ENCODE measurements at places on chromosomes 5 and 9.

DNA sequence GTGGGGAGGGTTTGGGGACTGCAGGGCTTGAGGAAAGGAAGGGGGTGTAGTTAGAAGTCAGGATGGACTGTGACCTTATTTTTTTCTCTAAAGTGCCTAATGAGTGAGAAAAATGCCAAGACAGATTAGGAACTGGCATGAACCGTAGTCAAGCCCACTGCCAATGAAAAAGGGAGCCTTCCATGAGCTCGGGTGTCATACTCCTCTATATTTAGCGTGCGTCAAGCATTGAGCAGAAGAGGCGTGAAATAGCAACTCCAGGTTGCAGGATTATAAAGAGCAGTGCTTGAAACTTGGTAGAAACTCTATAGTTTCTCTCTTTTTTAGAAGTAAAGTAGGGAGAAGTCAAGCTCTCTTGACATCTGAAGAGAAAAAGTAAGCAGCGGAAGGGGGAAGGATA lies 1.8 kb downstream of the SGCD start:
- no peak for DNase-seq

- DNase-seq = no peak
Measured at GRCh38 chr9:77375956-77376532, 198.7 kb downstream of the VPS13A start.

DNA sequence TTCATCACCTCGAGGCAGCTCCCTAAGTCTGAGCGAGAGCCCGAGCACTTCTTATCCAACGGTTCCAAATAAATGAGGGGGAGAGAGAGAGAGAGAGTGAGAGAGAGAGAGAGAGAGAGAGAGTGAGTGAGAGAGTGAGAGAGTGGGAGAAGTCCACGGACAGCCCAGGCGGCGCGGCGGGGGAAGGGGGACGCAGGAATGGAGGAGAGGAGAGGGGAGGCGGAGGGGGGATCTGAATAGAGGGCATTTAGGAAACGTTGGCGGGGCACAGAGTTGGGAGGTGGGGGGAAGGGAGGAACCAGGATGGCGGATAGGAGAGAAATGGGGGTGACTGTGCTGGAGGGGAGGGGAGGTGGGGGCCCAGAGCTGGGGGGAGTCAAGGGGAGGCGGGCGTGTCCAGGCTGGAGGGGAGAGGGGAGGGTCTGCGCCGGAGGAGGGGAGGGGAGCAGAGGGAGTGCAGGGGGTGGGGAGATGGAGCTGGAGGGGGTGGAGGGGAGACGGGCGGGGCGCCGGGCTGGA lies 398 bp upstream of the BASP1 start:
- peak; percentile 10 for DNase-seq

DNA sequence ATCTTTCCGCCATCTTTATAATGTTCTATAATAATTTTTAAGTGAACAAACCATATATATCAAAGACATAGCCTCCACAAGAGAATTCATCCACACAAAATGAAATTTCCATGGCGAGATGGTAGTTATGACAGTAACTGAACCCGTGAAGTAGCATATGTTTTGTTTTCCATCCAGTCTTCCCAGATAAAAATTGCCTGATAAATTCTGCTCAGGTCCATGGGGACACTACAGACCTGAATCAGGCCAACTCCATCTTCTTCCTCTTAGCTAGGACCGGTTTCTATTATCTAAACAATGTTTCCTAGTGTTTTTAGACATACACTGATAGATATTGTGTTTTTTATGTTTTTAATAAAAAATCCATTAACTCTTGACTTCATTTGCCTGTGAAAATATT lies 235.7 kb downstream of the PLK2 start:
- no peak for DNase-seq

DNA sequence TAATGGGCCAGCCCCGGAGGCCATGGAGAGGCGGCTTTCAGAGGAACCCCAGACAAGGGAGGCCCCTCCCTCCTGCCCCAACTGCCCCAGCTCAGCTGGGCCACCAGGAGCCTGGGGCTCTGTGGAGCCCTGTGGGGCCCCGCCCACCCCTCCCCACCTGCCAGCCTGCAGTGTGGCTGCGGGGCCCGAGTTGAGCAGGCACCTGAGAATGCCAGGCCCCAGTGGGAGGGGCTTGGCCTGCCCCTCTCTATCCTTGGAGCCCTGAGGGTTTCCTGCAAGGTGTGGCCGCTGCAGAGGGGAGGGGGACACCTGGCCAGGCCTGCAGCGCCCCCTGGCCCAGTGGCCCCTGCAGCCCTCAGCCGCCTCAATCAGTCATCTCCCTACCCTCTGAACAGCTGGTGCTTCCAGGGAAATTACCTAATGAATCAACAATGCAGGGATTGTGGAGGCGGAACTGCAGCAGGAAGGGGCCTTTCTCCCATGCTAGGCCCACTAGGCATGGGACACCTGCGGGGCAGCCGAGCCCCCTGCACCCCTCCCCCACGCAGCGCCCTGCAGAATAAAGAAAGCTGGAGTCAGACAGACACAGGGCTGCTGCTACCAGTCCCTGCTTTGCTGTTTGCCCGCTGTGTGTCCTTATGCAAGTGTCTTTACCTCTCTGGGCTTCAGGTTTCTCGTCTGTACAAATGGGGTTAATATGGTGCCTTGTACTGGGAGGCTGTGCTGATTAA lies 48.0 kb downstream of the LMX1B start:
- DNase-seq = peak; percentile 68

- DNase-seq = no peak
Measured at GRCh38 chr5:136013559-136013958, 15.2 kb upstream of the TGFBI start.

DNA sequence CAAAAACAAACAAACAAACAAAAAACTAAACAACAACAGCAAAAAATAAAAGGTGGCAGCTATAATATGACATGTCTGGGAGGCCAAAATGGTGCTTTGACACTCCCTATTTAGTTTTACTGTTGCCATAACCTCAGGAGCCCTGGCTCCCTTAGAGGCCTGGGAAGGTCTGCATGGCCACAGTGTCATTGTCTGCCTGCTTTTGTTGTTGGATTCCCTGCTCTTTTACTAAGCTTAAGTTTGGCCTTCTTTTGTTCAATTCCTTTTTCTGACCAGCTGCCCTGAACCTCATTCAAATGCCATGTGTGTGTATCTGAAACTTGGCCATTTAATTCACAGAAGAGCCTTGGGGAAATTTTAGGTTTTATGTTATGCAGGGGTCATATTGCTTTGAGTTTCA lies 458.2 kb downstream of the TMEM232 start:
- DNase-seq = no peak

DNA sequence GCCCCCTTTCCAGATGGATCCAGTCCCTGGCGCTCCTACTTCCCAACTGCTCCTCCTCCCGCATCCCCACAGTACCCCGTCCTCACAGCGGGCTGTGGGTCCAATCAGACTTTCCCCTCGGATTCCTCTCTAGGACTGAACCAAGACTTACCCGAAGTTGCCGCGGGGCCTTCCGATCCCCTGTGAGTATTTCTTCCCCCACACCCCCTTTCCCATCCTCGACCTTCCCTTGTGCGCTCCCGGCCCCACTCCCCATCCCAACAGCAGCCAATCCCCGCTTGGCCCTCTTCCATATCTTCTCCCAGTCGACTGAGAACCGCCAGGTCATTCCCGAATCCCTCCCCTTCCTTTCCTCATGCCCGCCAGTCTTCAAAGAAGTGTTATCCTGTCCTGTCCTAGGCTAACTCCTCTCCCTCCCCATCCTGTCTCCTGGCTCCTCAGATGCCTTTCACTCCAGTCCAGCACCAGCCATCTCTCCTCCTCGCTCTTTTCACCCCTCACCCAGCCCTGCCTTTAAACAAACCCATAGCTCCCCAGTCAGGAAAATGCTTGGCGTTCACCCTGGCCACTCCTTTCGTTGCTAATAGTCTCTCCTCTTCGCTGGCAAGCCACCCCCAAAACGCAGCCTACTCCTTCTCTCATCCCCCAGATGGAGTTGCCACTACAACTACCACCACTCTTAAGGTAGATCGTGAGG lies 646 bp downstream of the SWI5 start:
- no peak for DNase-seq

DNA sequence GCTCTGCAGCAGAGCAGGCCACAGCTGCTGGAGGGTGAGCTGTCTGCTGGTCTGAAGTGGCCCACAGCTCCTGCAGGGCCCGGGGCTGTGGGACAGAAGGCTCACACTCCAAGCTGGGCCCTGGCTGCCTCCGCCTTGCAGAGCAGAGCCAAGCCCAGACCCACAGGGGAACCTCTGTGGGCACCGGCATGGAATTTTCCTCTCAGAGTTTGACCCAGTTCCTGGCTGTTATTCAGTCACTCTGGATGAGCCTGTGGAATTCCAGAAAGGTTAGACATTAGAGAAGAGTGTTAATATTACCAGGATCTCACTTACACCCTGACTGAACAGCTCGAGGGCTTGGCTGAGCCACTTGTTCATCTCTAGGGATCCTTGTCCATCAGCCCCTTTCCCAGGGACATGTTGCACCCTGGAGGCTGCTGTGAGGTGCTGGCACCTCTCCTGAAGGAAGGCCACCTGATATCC lies 17.5 kb downstream of the IL9 start:
- DNase-seq = no peak

GRCh38 chr5:36877667-36878391 lies 1.3 kb downstream of the NIPBL start:
- peak; percentile 72 for DNase-seq

DNA sequence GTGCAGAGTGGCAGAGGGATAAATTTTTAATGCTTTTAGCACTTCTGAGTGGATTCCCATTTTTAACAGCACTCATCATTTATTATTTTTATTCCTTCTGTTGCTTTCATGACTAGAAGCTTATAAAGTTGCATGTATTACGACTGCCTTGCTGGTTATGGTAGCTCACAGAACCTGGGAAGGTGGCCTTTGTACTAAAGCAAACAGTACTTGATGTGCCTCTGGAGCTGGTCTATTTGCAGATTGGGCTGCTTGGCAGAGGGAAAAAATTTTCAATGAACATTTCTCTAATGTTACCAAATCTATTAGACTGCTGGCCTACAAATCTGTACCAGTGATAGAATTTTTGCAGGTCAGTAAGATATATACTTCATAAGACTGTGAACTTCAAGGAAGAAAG lies 274.5 kb upstream of the C9orf72 start:
- no peak for DNase-seq

DNA sequence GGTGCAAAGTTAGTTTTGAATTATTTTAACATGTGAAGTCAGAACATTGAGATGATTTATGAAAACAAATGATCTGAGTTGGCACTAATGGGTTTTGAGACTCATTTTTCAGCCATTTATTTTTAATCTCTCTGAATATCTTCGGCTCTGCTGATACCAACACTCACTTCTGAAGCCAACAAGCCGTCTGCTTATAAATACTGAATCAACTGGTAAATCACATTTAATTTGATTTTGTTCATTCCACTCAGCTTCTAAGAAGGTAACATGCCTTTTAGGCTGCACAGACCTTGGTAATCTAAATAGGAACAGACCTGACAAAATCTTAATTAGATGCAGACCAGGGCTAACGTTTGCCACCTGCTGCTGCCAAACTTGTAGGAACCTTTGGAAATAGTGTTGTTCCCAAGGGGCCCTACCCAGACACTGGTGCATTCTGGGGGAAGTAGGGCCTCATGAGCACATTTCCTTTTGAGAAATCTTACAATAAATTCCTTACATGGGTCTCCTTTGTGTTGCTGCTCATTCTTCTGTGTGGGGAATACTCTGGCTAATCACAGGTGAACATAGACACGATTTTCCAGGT lies 182.2 kb downstream of the KCTD16 start:
- no peak for DNase-seq

DNA sequence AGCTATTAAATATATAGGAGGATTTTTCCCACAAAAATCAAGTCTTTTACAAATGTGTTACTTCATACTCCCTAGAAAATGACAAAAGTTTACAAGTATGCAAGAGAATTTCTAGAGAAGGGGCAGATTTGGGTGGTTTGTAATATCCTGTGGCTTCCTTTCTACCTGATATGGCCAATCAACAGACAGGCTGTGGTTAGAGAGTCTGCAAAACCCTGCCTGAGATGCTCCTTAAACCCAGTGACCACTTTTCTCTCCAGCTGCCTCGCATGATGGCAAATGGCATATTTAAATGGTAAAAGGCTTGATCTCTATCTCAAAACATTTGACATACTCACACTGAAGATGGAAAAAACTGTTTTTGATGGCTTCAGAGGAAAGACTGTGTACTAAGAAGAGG lies 550.1 kb upstream of the ZNF462 start:
- DNase-seq = no peak

GRCh38 chr5:172491481-172491880 lies 37.2 kb upstream of the SH3PXD2B start:
- DNase-seq = no peak

GRCh38 chr5:138635265-138635664 lies 60.1 kb upstream of the HSPA9 start:
- DNase-seq = no peak

- no peak for DNase-seq
Measured at GRCh38 chr5:156254196-156254595, 72.8 kb upstream of the SGCD start.

DNA sequence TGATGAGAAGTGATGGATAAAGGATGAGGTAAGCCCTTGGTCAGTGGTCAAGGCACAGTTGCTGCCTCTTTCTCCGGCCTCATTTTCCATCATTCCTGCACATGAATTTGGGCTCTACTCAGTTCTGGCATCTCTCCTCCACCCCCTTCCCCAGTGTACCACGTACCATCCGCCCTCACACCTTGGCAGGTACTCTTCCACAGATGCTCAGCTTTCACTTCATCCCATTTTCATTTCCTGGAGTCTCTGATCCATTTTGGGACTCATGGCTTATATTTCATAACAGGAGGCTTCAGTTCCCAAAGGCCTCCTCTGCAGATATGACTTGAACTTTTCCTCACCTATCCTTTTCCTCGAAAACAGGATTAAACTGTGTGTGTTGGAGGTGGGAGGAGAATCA lies 326.7 kb downstream of the ASTN2 start:
- DNase-seq = no peak

DNA sequence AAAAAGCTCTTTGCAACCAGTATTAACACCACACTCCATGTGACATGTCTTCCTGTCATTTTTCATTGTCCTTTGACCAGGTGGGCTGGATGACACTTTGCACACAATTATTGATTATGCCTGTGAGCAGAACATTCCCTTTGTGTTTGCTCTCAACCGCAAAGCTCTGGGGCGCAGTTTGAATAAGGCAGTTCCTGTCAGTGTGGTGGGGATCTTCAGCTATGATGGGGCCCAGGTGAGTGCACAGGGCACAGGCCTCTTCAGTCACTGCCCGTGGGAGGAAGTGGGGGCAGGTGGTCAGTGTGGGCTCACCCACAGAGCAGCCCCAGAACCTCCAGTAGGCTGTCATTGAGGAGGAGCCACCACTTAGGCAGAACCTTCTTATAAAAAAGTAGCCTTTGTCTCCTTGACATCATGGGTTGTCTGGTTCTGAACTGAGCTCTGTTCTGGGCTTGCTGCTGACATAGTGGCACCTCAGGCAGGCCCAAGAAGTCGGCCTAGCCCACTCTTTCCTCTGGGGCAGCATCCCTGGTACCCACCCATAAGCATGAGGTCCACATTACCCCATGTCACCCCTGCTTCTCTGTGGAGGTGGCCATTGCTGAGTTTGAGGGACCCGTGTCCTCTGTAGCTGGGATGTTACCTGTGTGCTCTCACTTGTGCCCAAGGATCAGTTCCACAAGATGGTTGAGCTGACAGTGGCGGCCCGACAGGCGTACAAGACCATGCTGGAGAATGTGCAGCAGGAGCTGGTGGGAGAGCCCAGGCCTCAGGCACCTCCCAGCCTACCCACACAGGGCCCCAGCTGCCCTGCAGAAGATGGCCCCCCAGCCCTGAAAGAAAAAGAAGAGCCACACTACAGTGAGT lies 39.3 kb downstream of the SECISBP2 start:
- no peak for DNase-seq
